Left lung (tissue), 14 donors: ENCODE measurements at places on chromosomes 11 and 22. TPM values are rescaled to one million over a fixed set of nuclear protein-coding genes. Genes with fewer than 3 reads are reported as not detected.

Gene RFPL1
- total RNA-seq: not detected

Gene SERPINH1
- total RNA-seq: 358 TPM

Gene TCN2
- 48.0 TPM for total RNA-seq

Gene PIWIL4
- total RNA-seq: 2.7 TPM

Gene DGAT2
- 14.9 TPM for total RNA-seq

Gene APOL6
- total RNA-seq: 49.2 TPM

Gene PTPRCAP
- total RNA-seq: 5.4 TPM

Gene ZNF143
- total RNA-seq: 25.0 TPM

Gene TREH
- total RNA-seq: not detected

Gene PARVB
- 53.7 TPM for total RNA-seq

Gene APOL1
- total RNA-seq: 109 TPM

Gene KCNJ5
- total RNA-seq: 5.0 TPM

Gene NEFH
- 0.58 TPM for total RNA-seq

Gene OR52N4
- total RNA-seq: 0.37 TPM

Gene CCDC188
- total RNA-seq: 1.4 TPM

Gene C1QTNF4
- 1.3 TPM for total RNA-seq

Gene CARNS1
- total RNA-seq: 1.2 TPM

Gene MCHR1
- 0.23 TPM for total RNA-seq

Gene CHKB
- 67.4 TPM for total RNA-seq

Gene KCTD14
- 19.2 TPM for total RNA-seq

Gene SCUBE1
- total RNA-seq: 4.6 TPM

Gene KIAA0930
- 78.8 TPM for total RNA-seq

Gene KRTAP5-1
- not detected for total RNA-seq

Gene CALCB
- 0.17 TPM for total RNA-seq

Gene PPM1F
- total RNA-seq: 55.8 TPM

Gene CEND1
- total RNA-seq: 0.47 TPM

Gene RSF1
- 51.3 TPM for total RNA-seq

Gene VPREB3
- total RNA-seq: not detected

Gene ZNF74
- total RNA-seq: 13.5 TPM

Gene SCGB1C1
- not detected for total RNA-seq

Gene OR5I1
- total RNA-seq: not detected

Gene OR8K3
- not detected for total RNA-seq

Gene PKNOX2
- 13.1 TPM for total RNA-seq

Gene TNNI2
- total RNA-seq: 8.5 TPM

Gene DDIAS
- 2.9 TPM for total RNA-seq

Gene EHF
- total RNA-seq: 53.1 TPM

Gene C11orf68
- total RNA-seq: 35.0 TPM

Gene PAFAH1B2
- total RNA-seq: 82.3 TPM

Gene OR51S1
- not detected for total RNA-seq

Gene TH
- 0.26 TPM for total RNA-seq

Gene MMP13
- 0.87 TPM for total RNA-seq

Gene AP1B1
- 71.6 TPM for total RNA-seq

Gene IGLL5
- 8.1 TPM for total RNA-seq

Gene NXPE4
- not detected for total RNA-seq

Gene CCDC15
- 2.7 TPM for total RNA-seq

Gene RAB39A
- 1.7 TPM for total RNA-seq

Gene F2
- total RNA-seq: not detected

Gene MYRF
- total RNA-seq: 15.4 TPM

Gene EEF1G
- 1,076 TPM for total RNA-seq

Gene MN1
- 7.4 TPM for total RNA-seq

Gene VWCE
- total RNA-seq: 0.55 TPM

Gene GLB1L2
- 10.3 TPM for total RNA-seq

Gene OR5AR1
- total RNA-seq: not detected

Gene MIOX
- total RNA-seq: not detected
